ENCODE measurements at places on chromosomes 1 and 21.

- DNase-seq: no peak
Measured at GRCh38 chr1:151803164-151803563, 2.1 kb downstream of the LINGO4 start.

GRCh38 chr1:174535207-174535606 is 87.4 kb downstream of the GPR52 start:
- DNase-seq: no peak

DNA sequence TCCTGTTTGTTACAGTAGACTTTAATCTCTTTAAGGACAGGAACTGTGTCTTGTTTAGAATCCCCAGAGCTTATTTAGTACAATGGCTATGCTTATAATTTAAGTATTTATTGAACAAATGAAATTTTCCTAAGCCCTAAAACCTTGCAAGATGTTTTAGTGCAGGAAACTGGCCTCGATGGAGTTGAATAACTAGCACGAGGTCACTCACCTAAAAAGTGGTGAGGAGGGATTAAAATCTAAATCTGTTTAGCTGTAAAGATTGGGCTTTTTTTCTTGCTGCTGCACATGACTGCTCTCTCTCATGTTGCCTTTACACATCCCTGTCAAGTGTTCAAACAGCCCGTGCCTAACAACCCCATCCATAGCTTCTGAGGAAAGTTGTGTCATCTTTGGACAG is 10.2 kb downstream of the NFYC start:
- no peak for DNase-seq

DNA sequence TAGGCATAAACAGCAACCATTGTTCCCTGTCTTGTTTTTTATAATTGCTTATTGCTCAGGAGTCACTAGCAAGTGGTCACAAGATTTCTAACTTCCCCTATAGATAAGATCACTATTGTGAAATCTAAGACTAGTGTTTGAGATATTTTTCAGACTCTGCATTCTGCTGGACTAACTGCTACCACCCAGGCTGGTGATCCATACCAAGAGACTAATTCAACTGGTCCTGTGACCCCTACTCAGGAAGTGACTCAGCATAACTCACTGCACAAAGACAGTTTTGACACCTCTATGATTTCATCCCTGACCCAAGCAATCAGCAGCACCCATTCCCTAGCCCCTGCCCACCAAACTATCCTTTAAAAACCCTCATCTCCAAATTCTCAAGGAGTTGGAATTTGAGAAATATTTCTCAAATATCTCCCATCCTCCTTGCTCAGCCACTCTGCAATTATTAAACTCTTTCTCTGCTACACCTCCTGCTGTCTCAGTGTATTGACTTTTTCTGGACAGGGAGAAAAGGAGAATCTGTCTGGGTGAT is 52.7 kb downstream of the TRIM33 start:
- peak; percentile 38 for DNase-seq

- no peak for DNase-seq
Measured at GRCh38 chr1:232968391-232968790, 18.0 kb downstream of the NTPCR start.

GRCh38 chr1:46211051-46211450 is 7.9 kb downstream of the LURAP1 start:
- DNase-seq: no peak

DNA sequence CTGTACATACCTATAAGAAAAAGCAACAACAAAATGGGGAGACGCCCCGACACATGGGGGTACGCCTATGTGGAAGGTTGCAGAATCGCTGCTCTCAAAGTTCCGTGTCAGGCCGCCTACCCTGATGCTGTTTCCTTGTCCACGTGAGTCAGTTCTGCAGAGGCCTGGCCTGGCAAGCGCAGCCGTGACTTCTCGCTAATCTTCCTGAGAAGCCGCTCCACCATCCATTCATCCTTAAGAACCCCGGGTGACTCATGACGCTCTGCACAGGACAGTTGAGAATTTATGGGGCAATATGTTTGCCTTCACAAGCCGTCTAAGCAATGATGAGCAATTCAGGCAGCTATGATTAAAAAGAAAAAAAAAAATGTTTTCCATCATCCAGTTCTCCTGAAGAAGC is 122.3 kb upstream of the TMPRSS2 start:
- peak; percentile 96 for DNase-seq

GRCh38 chr21:23402929-23403520 is 2204.3 kb downstream of the MRPL39 start:
- DNase-seq: no peak

DNA sequence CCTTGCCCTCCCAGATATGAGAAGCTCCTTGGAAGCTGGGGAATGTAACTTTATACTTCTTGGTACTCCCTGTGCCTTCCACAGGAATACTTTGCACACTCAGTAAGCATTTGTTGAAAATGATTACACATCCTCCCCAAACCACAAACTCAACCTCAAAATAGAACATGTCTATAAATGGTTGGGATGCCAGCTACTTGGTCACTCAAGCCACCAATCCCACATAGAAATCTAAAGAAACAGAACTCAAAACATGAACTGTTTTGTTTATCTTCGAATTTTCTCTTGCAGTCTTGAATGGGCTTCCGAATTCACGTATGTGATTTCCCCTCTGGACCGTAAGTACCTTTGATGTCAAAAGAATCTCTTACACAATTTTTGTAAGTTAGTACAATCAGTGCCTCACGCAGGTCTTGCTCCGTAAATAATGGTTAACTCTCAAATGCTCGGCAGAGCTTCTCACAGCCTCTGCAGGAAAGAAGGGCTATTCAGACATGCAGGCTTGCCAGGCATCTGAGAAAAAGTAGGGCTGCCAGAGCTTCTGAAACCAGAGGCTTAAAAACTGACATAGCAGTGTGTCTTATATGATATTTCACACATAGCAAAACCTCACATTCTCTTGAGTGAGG is 26.9 kb downstream of the SORT1 start:
- no peak for DNase-seq

GRCh38 chr21:14080764-14081096 is 130.0 kb downstream of the LIPI start:
- no peak for DNase-seq

DNA sequence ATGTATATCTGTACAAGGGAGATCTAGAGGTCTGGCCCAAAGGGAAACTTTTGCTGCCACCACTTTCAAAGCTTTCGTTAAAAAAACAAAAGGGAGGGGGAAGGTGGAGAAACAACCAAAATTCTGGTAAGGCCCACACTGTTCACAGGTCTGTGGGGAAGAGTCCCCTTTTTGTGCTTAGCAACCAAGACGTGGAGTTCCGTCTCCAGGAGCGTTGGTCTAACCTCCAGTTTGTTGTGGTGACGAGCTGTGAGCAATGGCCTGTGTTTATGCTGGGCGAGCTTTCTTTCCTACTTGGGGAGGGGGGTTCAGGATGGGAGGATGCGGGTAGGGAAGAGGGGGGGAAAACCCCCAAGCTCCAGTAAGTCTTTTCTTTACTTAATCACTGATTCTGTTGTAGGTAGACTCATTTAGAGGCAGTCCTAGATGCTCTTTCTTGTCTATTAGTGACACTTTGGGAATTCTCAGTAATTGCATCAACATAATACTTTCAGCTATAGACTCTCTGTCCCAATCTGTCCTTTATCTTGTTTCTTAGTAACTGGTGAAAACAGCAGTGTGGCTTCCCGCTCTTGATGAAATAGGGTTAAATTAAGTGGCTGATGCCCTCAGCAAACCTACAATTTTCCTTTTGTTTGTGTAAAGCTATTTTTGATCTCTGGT is 1.5 kb downstream of the HIPK1 start:
- peak; percentile 46 for DNase-seq

GRCh38 chr1:41018018-41018410 is 3.5 kb downstream of the SLFNL1 start:
- no peak for DNase-seq

GRCh38 chr1:10888791-10889649 is 92.6 kb upstream of the CASZ1 start:
- no peak for DNase-seq

DNA sequence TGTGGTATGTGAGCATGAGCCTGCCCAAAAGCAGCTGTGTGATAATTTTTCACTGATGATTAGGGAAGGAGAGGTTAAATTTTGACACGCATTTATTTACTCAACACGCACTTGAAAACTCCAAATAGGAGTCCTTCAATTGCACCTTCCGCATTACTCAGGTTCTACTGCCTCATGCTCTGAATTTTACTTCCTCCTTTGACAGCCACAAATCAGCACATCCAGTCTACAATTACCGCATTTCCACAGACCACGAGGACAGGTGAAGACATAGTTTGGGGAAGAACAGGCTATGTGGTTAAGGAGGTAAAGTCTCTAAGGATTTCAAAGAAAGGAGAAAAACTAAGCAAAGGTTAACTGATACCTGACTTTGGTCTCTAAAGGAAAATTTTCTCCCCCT is 2.6 kb downstream of the CAPN8 start:
- DNase-seq: no peak

- peak; percentile 26 for DNase-seq
Measured at GRCh38 chr1:166164995-166165660, 1.7 kb downstream of the FAM78B start.

GRCh38 chr1:186841599-186841998 is 12.8 kb downstream of the PLA2G4A start:
- no peak for DNase-seq

DNA sequence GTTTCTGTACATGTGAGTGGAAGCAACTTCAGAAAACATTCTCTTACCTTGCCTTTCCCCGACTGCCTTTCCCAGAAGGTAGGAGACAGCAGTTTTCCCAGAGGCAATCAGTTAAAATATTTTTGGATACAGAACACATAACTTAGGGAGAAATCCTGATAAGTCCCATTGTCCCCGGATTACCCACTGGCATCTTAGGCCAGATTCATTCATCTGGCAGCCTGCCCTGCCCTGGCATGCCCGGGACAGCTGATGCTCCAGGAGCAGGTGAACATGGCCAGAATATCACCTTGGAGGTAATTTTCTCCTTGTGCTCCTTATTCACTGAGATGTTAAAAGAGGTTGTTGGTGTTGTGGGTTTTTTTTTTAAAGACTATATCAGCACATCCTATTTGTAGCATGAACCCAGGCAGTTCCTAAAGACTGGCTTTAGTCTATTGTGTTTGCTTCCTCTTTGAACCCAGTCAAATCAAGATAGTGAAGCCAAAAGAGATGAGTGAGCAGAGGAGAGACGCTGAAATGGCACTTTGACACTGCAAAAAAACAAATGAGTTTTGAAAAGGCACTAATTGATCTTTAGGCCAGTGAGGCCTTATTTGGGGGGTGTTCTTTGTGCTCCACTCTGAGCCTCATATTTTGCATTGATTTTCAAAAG is 139.6 kb downstream of the PLPP3 start:
- DNase-seq: no peak

GRCh38 chr21:36985751-36986594 is 19.5 kb upstream of the HLCS start:
- DNase-seq: no peak

DNA sequence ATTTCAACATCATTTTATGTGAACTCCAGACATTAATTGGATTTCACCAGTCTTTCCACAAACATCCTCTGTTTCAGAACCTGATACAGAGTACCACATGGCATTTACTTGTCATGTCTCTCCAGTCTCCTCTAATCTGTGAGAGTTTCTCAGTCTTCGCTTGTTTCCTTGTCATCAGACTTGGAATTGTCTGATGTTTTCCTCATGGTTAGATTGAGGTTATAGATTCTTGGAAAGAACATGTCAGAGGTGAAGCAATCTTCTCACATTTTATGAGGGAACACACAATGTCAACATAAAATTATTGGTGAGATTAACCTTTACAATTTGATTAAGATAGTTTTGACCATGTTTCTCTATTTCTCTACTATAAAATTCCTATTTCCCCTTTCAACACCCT is 74.9 kb upstream of the TMPRSS15 start:
- no peak for DNase-seq

- no peak for DNase-seq
Measured at GRCh38 chr21:19368944-19369343, 965.4 kb upstream of the TMPRSS15 start.

GRCh38 chr1:42646056-42646455 is 12.2 kb upstream of the PPIH start:
- DNase-seq: no peak

DNA sequence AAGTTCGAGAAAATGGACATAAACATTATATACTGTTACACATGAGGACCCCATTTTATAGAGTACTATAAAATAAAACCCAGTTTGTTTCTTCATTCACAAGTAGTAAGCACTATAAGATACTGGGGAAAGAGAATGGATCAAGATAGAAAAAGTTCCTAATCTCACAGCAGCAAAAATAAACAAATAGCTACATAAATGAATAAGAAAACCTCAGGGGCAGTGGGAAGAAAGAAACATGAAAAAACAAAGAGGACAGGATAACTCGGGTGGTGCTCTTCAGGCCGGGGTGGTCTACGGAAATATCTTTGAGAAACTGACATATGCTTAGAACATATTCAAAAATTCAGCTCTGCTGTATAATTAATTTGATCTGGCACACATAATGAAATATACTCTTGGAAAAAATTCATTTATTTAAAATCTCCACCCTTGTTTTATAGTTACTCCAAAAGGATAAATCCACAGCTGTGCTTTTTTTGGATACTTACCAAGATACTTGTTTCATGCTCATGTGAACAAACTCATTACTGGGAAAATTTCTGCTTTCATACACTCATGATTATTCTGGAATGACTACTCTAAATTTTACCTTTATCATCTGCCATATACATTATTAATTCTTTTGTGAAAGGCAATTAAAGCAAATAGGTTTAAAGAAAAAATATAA is 20.0 kb downstream of the CEP170 start:
- DNase-seq: no peak

DNA sequence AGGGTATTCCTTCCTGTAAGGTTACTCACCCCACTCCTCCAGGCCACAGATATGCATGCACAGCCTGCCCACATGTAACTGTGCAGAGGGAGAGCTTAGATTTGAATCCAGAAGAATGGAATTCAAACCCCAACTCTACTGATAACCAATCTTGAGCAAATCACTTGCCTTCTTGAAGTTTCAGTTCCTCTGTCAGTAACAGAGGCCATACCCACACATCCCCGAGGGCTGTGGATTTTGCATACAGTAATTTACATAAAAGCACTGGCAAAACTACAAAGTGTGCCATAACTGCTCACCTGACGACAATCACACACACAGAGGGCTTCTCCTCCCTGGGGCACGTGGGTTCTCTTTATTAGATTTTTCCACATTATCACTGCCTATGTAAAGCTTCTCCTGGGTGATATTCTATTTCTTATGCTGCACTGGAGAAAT is 18.6 kb downstream of the CD247 start:
- DNase-seq: no peak

GRCh38 chr1:207971331-207972219 is 60.6 kb upstream of the CD34 start:
- DNase-seq: no peak

DNA sequence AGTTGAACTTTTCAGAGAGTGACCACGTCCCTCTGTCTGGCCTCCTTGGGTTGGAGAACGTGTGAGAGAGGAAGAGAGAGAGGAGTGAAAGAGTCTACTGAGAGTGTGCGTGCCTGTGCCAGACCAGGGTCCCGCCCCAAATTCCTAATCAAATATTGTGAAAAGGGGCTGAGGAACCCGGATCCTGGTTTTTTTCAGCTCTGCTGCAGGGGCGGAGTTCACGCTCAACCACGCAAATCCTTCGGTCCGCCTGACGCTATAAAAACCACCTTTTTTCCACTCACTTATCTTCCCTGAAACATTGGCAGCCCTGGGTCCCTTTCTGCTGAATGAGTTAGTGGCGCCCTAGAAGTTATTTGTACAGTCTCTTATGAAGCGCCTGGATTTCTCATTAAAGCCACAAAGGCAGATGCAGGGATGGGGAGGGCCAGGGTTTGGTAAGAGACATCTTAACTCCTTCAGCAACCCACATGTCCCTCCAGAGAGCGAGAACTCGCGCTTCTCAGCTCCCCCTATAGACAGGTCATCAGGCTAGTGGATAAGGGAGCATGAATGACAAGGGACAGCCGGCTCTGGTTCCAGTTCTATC is at the start of gene FMOD:
TSS of gene FMOD (minus strand) at position 86 of the 589 bp plus-strand sequence. CDS start 2,852 bp downstream, outside the sequence.
- DNase-seq: no peak

Measured in RWPE1 (cell line).